ENCODE measurements at places on chromosomes 13 and 19.

DNA sequence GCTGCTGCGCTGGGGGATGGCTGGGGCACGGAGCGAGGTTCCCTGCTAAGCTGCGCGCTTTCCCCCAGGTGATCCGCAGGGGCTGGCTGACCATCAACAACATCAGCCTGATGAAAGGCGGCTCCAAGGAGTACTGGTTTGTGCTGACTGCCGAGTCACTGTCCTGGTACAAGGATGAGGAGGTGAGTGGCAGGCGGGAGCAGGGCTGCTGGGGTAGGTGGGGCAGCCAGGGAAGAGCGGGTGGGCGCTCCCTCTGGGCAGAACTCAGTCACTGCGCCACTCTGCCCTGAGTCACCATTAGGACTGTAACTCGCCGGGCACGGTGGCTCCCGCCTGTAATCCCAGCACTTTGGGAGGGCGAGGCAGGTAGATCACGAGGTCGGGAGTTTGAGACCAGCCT is 23.8 kb downstream of the TMED1 start:
- no peak for DNase-seq

DNA sequence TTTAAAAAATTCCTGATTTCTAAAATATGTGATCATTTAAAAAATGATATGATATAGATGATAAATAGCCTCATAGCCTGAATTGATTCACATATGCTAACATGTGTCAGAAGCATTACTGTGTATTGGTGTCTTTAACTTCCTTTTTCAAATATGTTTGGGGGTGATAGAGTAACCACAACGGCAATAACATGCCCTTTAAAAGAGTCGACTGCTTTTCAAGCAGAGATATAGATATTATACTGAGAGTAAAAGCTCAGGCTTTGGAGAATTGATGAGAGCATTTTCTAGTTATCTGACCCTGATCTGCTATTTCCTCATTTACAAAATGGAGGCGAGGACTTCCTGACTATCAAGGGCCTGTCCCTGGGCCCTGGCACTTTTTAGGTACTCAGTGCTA is 260.5 kb downstream of the DCT start:
- DNase-seq, result no peak

DNA sequence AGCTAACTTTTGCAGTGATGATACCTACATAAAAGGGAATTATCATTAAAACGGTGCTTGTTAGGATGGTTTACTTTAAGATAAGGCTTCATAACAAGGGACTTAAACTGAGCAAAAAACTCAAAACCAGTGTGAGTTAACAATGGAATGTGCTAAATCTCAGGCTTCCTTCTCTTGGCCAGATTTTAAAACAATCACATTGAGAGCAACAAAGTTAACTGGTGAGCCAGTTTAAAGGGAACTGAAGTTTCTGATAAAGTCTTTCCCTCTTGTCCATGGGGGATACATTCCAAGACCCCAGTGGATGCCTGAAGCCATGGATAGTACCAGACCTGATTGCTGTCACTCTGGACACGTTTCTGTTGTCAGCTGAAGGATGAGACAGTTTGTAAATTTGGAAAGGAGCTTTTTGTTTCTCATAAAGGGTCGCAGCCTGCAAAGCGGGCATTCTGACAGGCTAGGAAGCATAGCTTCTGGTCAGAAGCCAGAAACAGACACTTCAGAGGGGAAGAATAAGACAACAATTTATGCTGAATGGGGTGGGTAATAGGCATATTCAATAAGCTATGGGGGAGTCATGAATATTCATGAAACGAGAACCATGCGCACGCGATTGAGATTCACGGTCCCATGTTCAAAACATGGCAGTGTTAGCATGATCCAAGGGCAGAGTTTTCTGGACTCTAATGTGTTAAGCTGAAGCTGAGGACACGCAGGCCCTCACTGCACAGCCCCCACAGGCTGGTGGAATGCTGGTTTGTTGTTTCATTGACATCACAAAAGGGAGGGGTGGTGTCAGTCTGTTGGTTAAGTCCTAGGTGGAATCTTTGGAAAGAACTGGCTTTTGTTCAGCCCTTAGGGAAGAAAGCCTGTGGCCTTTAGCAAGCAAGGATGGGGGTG is 150.6 kb upstream of the RNF113B start:
- no peak for DNase-seq

GRCh38 chr19:58568453-58569130 is 4.5 kb downstream of the MZF1 start:
- DNase-seq, result no peak

Data from SK-N-MC (cell line).